ENCODE measurements at places on chromosomes 4 and X. TPM values are rescaled to one million over a fixed set of nuclear protein-coding genes. Genes with fewer than 3 reads are reported as not detected.

GRCh38 chrX:115183980-115184379, 5.2 kb upstream of the RBMXL3 start:
- DNase-seq, result no peak

- DNase-seq, result no peak
Measured at GRCh38 chr4:117796677-117797076, 237.6 kb upstream of the NDST3 start.

- DNase-seq, result no peak
Measured at GRCh38 chrX:119573840-119574393, 446 bp upstream of the UBE2A start.

Gene F8A2
- not detected for total RNA-seq

Gene UGT2B17
- 0.60 TPM for total RNA-seq

- DNase-seq, result no peak
Measured at GRCh38 chr4:16858275-16858752, 40.1 kb downstream of the LDB2 start.

DNA sequence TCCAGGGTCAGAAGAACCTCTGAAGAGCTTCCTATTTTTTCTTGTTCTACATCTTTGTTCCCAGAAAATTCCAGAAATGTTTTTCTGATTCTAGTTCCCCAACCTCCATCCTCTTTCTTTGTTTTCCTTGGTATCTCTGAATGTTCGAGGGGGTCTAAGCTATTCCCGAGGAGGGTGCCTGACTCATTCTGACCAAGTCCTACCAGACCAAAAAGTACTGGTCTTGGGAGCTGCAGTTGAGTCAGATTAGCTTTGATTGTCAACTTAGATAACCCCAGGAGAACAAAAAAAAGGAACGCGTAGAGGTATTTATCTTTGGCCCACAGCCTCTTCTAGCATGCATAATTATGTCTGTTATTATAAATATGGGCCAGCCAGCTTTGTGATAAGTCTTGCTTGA, 12.1 kb upstream of the TENM3 start:
- no peak for DNase-seq

GRCh38 chrX:37640142-37640541, 45.4 kb upstream of the XK start:
- no peak for DNase-seq

- DNase-seq, result no peak
Measured at GRCh38 chr4:11259837-11260236, 168.9 kb downstream of the HS3ST1 start.

DNA sequence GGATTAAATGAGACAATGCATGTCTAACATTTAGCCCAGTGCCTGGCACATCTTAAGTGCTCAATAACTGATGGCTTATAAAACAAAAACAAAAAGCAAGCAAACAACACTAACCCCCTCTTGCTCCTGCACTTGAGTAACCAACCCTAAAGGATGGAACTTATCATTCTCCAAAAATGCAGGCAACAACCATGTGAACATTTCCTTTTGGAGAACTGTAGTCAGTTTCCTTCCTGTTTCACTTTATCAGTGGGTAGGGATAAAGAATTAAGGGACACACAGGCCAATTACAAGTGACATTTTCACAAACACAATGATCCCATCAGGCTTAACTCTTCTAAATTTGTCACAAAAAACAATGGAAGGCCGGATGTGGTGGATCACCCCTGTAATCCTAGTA, 30.4 kb downstream of the RPS3A start:
- DNase-seq, result no peak

Gene DCAF8L2
- not detected for total RNA-seq

Gene INTS12
- total RNA-seq, result 16.4 TPM

Gene IL21
- not detected for total RNA-seq

DNA sequence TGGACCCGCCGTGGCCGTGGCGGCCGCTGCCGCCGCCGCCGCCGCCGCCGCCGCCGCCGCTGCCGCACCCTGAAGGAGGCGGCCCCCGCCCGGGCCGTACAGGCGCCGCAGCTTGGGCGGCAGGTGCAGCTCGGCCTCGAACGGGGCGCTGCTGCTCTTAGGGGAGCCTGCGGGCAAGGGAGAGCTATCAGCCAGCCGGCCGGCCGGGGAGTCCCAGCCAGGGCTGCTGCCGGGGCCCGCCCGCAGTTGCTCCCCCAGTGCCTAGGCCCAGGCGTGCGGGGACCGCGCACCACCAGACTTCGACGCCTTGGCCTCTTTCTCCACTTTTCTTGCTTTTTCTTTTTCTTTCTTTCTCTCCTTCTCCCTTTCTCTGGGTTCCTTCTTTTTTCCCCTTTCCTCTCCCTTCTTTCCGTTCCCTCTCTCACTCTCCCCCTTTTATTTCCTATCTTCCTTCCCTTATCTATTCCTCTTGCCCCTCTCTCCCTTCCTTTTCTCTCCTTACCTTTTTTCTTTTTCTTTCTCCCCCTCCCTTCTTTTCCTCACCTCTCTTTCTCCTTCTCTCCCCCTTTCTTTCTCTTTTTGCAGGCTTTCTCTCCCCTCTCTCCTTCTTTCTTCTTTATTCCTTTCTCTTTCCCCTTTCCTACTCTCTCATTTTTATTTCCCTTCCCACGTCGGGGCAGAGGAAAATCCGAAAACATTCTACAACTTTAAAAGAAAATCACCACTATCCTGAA, 2.0 kb downstream of the ARX start:
- no peak for DNase-seq

DNA sequence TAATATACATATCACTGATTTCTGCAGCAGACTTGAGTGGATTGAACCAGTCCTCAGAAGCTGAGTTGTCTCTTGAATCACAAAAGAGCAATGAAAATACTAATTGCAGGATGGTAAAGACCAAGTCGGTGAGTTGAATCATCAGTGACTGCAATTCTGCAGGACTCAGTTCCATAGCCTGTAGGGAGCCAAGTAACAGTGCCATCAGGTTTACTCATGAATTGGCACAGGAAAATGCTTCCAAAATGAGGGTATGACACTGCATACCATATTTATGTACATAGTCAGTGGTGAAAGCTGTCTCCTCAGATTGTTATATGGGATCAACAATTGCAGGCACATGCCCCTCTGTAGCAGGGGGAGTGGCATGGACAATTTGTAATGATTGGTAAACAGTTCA, 192.8 kb downstream of the CCNG2 start:
- no peak for DNase-seq

Gene XAGE1A
- total RNA-seq, result not detected

DNA sequence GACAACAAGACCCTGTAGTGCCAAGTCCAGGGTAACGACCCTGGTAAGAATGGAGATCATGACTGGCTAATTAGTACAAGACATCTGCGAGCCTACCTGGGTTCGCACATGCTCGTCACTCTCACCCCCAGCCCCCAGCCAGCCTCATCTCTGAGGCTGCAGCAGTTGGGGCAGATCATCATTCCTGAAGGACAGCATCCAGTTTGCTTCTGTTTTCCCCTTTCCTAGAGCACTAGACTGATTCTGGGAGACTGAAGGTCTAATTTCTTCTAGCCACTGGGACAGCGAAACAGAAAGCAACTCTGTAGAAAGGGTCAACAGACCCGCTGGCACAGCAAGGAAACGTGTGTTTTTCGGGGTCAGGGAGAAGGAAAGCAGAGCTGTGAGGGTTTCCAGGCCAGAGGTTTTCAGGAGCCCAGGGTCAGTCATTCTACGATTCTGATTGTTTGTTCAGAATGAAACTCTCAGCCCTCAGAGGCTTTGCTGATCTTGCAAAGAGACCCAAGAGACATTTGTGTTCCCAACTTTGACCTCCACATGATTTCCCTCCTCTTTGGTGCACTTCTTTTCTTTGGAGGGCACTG, 343.1 kb upstream of the NOCT start:
- no peak for DNase-seq

DNA sequence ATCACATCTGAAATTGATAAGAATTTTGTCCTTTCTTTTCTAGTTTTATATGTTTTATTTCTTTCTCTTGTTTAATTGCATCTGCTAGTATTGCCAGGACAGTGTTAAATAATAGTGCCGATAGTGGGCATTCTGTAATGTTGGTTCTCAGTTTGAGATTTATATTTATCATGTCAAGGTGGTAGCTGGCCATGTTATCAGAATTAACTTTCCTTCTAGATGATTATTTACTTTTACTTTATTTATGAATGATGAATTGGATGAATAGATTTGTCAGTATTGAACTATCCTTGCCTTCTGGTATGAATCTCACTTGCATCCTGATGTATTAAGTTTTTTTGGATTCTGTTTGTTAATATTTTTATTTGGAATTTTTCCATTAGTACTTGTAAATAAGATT, 42.7 kb downstream of the METAP1 start:
- no peak for DNase-seq

DNA sequence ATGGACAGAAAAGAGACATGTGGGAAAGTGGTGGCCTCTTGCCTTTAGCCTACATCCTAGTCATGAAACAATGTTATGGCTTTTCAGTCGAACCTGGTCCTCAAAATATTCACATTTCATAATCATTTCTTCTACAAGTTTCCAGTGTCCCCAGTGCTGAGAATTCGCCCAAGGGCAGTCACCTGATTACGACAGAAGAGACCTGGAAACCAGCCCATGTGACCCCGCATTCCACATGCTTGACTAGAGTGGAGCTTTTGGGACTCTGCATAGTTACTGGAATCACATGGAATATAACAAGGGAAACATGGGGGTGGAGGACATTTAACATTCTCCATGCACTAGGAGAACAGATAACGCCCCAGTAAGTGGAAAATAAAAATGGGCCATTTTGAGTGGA, 100.1 kb downstream of the PPARGC1A start:
- no peak for DNase-seq

GRCh38 chr4:187380181-187380581, 615.4 kb upstream of the ZFP42 start:
- no peak for DNase-seq

Gene PIR
- total RNA-seq, result 30.8 TPM

Gene NEIL3
- total RNA-seq, result 3.1 TPM

DNA sequence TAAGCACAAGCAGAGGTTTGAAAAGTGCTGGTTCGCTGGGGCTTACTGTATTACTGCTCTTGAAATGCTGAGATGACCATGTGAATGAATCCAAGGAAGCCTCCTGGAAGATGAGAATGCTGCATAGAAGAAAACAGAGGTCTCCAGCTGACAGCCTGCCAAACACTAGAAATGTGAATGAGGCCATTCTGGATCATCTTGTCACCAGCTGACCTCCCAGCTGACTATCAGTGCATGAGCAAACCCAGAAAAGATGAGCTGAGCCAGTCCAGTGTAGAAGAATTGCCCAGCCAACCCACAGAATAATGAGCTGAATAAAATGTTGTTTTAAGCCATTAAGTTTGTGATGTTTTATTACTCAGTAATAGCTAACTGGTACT, 49.1 kb upstream of the DYNLT3 start:
- no peak for DNase-seq

GRCh38 chrX:16733013-16733412, 13.6 kb downstream of the SYAP1 start:
- DNase-seq, result no peak

GRCh38 chr4:110247591-110247990, 49.2 kb upstream of the ELOVL6 start:
- DNase-seq, result no peak

GRCh38 chrX:85627363-85627762, 247.9 kb upstream of the POF1B start:
- no peak for DNase-seq

Gene DRP2
- not detected for total RNA-seq

Gene RBMXL3
- total RNA-seq, result not detected

Gene VCX
- not detected for total RNA-seq

- DNase-seq, result no peak
Measured at GRCh38 chr4:163895378-163896005, 401.0 kb downstream of the TMA16 start.

GRCh38 chrX:129686422-129686948, 31.7 kb upstream of the APLN start:
- no peak for DNase-seq

- no peak for DNase-seq
Measured at GRCh38 chr4:25838526-25838925, 24.3 kb downstream of the SEL1L3 start.

- DNase-seq, result no peak
Measured at GRCh38 chr4:144582975-144583374, 63.0 kb upstream of the HHIP start.

GRCh38 chr4:5217421-5217820, 166.1 kb downstream of the STK32B start:
- no peak for DNase-seq

DNA sequence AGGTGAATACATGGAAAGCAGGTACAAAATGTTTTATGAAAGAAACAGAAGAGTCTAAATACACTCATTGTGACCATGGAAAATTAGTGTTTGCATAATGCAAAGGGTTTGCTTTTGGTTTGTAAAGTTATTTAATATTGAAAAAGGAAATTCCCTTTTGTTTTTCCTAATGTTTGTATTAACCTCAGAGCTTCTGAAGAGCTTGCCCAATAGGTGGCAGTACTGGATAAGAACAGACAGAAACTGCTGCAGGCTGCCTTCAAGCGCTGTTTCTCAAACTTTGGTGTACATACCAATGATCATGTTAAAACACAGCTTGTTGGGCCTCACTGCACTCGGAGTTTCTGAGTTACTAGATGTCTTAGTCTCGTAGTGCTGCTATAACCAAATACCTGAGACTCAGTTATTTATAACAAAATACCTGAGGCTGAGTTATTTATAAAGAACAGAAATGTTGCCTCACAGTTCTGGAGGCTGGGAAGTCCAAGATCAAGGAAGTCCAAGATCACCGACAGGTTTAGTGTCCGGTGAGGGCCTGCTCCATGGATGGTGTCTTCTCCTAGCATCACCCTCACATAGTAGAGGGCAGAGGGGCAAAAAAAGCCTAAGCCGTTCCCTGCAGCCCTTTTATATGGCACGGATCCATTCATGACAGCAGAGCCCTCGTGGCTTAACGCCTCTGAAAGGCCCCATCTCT, 54.2 kb downstream of the SUPT20HL2 start:
- no peak for DNase-seq

GRCh38 chrX:138191998-138192397, 519.5 kb downstream of the FGF13 start:
- DNase-seq, result no peak

GRCh38 chr4:186563761-186564160, 8.4 kb upstream of the MTNR1A start:
- DNase-seq, result no peak

- DNase-seq, result no peak
Measured at GRCh38 chrX:112636288-112636687, 43.5 kb downstream of the LHFPL1 start.

Gene DCAF4L1
- total RNA-seq, result 0.79 TPM

Gene ANXA3
- 119 TPM for total RNA-seq

- DNase-seq, result no peak
Measured at GRCh38 chrX:17328837-17329236, 46.2 kb upstream of the NHS start.

- no peak for DNase-seq
Measured at GRCh38 chrX:37812110-37812509, 32.3 kb downstream of the CYBB start.

Gene KLHL2
- total RNA-seq, result 57.9 TPM

Gene ESX1
- total RNA-seq, result not detected

- no peak for DNase-seq
Measured at GRCh38 chr4:83013420-83013867, 2.8 kb upstream of the LIN54 start.

DNA sequence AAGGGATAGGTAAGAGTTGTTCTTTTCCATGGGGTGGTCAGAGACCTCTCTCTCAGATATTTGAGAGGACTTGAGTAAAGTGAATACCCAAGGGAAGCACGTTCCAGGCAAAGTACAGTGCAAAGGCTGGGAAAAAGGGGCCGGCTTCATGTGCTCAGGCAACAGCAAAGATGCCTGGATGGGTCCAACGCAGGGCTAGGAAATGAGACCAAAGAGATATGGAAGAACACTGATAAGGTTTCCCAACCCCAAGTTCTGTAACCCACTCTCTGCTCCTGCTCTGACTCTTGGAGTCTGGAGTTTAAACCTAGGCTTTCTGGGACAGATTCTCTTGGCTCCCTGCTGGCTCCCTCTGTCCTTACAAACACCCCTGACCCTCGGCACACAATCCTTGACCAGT, 36.2 kb upstream of the PROM1 start:
- DNase-seq, result no peak
